Activated CD4-positive, alpha-beta T cell treated with anti-CD3 and anti-CD28 coated beads, Interleukin-2, amount 50 U/mL, for 16 hours (primary cell): ENCODE measurements at places on chromosomes 6 and 20.

DNA sequence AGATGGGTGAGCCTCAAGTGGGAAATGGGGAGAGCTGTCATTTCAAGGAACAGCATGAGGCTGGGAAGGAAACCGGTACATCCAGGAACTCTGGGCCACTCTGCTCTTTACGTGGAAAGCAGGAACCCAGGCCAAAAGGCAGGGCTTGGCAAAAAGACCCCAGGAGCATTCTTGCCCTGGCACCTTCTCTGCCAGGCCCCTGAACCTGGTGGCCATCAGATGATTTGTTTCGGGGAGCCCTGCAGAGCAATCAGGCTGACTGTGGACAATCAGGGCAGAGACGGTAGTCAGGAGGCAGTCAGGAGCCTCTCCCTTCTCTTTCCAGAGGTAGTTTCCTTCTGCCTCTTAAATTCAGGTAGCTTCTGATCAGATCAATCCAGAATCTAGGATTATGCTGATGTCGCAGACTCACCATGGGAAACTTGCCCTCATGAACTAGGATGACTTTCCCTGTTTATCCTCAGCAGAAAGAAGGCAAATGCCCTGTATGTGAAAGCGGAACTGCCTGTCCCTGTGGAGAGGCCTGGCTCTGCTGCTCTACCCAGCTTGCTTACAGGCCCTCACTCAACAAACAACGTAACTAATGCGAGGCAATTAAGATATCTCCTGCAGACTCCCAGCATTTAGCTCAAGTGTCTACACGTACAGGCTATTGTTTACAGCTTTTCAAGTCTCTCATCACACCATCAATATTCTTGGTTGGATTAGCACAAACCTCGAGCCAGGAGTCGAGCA is 36.6 kb downstream of the EZR start:
- no peak for DNase-seq

DNA sequence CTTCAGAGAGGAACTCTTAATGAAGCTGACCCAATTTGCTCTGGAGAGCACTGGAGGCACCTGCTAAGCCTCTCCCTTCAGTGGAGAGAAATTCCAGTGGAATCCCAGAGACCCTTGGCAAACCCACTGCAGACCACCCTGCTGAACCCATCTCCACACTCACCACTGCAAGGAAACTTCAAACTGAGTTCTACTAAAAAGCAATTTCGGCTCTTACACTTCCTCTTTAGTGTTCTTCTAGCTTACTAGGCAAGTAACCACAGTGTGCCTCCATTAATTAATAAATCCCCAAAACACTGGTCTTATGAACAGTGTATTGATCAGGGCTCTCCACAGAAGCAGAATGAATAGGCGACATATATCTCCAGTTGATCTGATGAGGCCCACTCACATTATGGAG is 43.0 kb upstream of the HLA-E start:
- DNase-seq: no peak

- no peak for DNase-seq
These were observed 83.3 kb upstream of the TNFAIP3 start for GRCh38 chr6:137783710-137784109.

DNA sequence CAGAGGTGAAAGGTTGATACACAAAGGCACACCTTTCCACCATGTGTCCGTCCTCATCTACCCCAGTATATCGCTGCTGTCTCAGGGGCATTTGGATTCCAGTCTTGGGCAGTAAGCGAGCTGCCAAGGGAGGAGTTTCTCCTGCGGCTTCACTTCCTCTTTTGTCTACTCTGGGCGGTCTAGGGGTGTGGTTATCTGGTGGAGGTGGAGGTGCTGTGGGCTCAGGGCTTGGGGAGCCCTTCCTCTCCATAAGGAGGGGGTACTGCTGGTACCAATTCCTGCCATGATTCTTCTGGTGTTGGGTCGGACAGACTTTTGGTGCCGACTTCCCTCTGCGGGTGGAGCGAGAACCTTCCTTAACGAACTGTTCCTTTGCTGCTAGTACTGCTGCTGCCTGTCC is 31.9 kb upstream of the FABP7 start:
- DNase-seq: no peak

DNA sequence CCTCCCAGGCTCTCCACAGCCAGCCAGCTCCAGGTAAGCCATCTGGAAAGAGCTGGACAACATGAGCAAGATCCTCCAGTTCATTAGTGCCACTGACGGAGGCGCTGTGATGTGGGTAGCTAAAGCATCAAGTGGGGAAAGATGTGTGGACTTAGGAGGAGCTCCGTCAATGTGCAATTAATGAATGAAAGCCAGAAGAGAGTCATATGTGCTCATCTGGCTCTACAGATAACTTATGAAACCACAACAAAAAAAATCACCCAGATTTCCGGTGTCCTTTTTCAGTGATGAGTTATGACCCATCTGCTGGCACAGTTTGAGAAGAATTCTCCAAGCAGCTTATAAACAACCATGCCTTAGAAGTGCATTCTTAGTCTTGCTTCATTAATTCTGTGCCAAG is 311.7 kb upstream of the PLCB4 start:
- DNase-seq: no peak

GRCh38 chr6:132927713-132928112 is 113.3 kb downstream of the RPS12 start:
- DNase-seq: no peak

DNA sequence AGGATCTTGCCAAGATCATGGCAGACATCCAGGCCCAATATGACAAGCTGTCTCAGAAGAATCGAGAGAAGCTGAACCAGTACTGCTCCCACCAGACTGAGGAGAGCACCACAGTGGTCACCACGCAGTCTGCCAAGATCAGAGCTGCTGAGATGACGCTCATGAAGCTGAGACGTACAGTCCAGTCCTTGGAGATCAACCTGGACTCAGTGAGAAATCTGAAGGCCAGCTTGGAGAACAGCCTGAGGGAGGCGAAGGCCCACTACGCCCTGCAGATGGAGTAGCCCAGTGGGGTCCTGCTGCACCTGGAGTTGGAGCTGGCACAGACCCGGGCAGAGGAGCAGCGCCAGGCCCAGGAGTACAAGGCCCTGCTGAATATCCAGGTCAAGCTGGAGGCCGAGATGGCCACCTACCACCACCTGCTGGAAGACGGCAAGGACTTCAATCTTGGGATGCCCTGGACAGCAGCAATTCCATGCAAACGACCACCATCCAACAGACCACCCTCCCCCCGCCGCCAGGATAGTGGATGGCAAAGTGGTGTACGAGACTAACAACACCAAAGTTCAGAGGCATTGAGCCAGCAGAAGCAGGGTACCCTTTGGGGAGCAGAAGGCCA is 44.7 kb upstream of the GRM4 start:
- no peak for DNase-seq

DNA sequence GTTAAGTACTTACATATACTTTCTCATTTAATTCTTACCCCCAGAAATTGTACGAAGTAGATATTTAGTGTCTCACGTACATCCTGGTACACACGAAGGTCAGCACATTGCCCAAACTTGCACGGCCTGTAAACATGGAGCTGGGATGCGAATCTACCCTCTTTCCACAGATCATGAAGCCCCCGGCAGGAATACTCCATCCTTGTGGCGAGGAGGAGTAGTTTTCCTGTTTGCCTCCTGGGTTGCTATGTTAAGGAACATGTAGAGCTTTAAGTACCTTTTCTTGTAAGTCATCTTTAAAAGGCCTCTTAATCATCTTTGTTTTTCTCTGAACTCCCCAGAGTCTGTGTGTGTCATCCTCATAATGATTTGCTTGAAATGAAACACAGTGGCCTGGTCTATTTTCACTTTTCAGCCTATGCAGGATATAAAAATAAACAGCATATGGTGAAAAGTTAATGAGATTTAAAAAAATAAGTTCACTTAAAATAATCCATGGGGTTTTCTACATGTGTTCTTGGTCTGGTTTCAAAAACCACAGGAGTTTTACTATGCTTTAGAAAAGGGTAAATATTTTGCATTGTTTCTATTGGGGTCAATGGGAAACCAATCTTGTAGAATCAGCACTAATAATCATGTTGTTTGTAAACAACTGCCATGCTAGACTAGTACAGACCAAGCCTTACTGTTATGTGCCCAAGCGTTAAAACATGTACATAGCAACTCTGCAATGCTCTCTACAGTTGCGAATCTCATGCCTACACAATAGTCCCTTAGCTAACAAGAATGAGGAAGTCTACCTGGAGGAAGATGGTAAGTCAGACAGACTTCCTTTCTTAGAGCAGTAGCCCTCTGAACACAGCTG is 9.3 kb upstream of the ARID1B start:
- DNase-seq: no peak

DNA sequence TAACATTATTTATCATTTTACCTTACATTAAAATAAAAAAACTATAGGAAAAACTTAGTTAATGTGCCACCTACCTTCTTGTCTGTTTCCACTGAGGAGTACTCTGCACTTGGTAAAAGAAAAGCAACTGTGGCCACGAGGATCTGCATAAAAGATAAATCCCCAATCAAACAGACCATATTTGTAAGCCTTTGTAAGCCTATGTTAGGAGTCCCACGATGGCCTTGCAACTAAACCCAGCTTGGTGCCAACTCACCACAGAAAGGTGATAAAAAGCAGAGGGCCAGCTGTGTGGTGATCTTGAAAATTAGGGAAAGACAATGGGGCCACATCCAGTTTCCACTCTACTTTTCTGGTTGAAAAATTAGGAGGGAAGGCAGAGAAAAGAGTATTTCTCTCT is 156.9 kb downstream of the INSM1 start:
- no peak for DNase-seq

DNA sequence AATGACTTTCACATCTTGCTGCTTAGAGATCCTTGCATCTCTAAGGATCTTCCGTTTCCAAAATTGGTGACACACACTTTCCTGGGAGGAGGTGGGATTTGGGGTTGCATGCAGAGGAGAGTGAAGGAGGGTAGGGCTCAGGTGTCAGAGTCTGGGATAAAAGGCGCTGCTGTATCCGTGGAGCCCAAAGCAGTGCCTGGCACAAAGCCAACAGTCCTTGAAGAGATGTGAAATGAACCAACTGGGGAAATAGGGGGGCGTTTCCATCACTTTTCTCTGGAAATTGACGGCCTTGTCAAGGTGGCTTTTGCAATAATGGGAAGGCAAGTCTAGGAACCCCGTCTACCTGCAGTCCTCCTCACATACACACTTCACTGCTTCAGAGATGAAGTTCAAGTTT is 59.5 kb upstream of the NELFCD start:
- no peak for DNase-seq

GRCh38 chr6:128280960-128281359 is 239.4 kb downstream of the PTPRK start:
- DNase-seq: no peak

GRCh38 chr6:41519305-41519744 is 26.9 kb upstream of the FOXP4 start:
- no peak for DNase-seq

DNA sequence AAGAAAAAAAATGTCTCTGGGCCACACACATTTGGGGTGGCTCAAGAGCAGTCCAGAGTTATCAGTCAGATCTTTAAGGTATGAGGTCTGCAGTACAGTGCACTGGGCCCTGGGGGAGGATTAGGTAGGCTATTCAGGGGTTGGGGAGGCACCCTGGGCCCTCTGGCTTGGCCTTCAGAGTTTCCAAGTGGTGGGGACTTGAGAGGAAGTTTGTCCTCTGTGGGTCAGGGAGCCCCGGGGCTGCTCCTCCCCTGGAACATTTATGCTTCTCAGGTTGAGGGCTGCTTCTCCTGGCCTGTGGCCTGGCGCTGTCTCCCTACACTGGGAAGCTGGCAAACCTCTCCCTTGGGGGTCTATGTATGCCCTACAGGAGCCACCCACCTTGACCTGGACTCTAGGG is 46.0 kb downstream of the PTK7 start:
- DNase-seq: no peak

- DNase-seq: no peak
These were observed 258.2 kb downstream of the EYS start for GRCh38 chr6:65448866-65449265.

- DNase-seq: no peak
These were observed 413.7 kb upstream of the SULF2 start for GRCh38 chr20:48198929-48199451.

DNA sequence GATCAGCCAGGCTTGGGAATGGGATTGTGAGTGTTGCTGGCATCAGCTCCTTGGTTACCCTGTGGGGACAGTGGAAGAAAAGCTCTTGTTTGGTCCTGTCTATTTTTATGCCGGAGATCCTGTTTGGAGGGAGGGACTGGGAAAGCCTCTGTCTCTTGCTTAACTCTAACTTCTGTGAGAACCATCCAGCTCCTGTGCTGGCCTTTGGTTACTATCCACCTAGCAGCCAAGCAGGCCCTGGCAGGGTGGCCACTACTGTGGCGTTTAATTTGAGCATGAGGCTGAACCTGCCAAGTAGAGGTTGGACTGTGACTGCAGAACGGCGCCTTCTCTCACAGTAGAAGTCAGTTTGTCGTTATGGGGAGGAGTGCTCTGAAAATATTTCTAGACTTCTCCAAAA is 193.3 kb downstream of the UTRN start:
- DNase-seq: no peak

DNA sequence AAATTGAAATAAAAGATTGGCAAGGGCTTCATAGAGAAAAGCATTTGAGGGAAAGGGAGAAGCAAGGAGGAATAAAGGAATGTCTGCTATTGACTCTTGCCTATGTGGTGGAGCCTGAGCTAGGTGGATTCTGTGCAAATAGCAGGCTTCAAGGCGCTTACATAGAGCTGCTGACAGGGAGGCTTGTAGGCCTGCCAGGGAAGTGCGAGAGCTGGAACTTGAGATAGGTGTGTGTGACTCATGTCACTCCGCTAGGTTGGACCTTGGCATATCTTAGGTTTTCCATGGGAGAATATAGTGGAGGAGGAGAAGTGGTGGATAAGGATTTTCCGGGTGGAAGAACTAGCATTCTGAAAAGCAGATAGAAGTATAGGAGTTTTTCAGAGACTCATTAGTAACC is 14.0 kb downstream of the SNRNP48 start:
- DNase-seq: no peak

DNA sequence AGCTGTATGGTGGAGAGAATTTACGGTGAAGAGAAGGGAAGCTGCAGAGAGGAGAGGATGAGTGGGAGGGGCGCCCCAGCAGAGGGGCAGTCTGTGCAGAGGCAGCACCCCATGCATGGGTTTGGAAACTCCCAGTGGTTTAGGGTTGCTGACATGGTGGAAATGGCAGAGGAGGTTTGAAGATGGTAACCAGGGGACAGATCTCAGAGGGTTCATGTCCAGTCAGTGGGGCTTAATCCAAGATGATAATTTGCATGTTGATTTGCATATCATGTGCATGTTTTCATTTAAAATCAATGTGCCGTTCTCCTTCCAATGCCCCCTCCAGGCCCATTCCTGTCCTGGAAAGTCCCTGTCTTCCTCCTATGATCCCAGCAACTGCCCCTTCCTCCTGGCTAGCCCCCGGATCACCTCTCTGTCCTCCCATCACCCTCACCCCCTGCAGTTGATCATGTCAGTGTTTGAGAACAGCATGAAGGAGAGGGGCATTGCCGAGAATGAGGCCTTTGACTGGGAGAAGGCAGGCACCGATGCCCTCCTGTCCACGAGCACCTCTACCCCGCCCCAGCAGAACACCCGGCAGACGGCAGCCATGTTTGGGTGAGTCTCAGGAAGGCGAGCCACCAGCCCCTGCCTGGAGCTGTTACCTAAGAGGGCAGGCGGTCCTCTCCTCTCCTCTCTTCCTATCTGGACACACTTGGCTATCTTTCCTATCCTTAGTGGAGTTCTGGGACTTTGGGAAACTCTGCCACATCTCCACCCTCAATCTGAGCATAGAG is 14.3 kb downstream of the TTBK1 start:
- DNase-seq: peak; percentile 12

- DNase-seq: no peak
These were observed 10.8 kb upstream of the NHSL1 start for GRCh38 chr6:138510093-138510492.
